ENCODE measurements at places on chromosomes 6 and 20.

DNA sequence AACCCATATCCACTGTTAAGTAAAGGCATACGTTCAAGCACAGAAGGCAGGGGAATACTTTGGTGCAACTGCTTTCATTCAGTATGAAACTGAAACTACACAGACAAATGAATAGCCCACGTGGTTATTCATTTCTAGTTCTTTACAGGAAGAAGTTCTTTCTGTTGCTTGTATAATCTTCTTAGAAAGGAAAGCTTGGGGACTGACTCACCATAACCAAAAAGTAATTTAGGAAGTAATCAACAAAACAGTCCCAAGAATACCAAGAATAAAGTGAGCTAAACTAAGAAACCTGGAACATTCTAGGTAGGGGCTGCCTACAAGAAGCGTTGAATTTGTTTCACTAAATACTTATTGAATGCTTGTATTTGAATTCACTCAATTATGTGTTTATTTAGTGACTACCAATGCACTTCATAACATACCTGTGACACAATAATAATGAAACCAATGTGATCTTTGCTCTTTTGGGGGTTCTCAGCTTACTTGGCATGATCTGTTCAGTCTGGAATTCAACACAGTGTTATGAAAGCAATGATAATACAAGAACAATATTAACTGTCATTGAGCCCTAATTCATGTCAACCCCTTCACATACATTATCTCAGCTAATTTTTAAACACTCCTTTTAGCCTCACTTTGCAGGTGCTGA is 25.1 kb upstream of the KIAA0408 start:
- peak; percentile 9 for DNase-seq

GRCh38 chr6:137883400-137884148 is 16.5 kb downstream of the TNFAIP3 start:
- no peak for DNase-seq

DNA sequence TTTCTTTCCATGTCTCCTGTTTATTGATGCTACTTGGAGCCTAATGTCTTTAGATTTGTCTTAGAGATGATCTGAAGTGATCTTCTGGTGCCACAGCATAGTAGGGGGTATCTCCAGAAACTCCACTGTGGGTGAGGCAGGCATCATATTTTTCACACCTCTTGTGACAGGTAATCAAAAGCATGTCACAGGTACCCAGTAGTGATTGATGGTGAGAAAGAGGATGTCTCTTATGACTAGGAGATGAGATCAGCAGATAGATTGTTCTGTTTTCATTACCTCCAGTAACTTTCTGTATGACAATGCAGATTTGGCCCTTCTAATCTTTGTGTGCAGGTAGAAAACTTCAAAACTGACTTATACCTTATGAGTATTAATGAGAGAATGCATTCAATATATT is 13.5 kb downstream of the NCOA7 start:
- DNase-seq = peak; percentile 36

DNA sequence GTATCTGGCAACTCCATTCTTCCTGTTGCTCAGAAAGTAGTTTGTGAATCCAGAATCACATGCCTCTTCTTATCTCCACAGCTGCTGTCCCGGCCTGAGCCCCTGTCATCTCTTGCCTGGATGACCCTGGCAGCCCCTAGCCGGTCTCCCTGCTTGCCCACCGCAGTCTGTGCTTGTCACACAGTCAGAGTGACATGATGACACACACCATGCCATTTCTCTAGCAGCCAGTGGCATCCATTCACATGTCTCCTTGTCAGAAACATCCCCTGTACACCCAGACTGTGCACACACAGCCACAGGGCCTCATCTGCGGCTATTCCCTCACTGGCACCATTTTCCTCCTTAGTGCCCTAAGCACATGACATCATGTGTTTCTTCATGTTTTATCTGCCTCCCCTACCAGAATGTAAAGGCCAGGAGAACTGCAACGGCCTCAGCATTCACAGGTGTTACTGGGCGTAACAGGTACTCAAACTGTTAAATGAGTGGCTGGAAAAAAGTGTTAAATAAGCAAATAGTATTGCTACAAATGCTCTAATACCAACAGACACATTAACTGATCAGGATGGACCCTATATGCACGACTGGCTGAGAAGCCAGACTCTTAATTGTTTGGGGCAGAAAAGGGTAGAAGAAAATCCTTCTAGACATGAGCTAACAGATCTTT is 9.6 kb downstream of the ABHD12 start:
- DNase-seq = no peak

- no peak for DNase-seq
Observed at GRCh38 chr6:157239671-157240058, 83.7 kb downstream of the TMEM242 start.

- DNase-seq = peak; percentile 39
Observed at GRCh38 chr6:43052842-43053544, 658 bp downstream of the CUL7 start.

DNA sequence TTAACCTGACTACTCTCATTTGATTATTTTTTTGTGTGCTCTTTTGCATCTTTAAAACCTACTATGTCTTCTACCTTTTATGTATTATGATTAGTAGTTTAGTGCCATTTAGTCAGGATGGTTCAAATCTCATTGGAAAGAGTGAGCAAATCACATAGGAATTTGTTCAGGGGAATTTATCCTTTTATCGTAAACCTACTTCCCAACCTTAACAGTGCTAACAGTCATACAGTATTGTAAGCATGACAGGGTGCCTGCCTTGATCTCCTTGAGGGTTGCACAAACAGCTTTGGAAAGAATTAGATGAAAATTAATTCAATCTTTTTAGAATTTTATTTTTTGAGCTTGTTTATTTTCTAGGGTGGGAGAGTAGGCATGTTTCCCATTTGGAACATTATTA is 18.3 kb downstream of the RNF8 start:
- no peak for DNase-seq

DNA sequence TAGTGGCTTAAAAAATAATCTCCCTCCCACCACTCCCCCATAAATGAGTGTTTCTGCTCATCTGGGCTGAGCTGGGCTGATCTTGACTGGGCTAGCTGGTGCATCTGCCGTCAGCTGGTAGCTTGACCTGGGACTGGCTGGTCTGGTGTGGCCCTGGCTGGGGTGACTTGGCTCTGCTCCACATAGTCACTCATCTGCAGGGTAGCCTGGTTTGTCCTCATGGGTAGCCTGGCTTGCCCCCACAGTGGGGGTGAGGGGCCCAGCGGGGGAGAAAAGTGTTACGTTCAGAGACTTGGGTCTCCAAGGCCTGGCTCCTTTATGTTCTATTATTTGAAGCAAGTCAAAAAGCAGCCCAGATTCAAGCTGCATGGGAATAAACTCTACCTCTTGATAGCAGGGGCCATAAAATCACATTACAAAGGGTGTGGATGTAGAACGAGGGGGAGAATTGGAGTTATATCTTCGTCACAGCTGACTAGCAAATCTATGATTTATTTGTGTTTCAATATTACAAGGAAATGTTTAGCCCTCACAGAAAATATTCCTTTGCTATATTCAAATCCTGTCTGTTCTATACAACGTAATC is 32.9 kb downstream of the EDN3 start:
- DNase-seq = no peak

DNA sequence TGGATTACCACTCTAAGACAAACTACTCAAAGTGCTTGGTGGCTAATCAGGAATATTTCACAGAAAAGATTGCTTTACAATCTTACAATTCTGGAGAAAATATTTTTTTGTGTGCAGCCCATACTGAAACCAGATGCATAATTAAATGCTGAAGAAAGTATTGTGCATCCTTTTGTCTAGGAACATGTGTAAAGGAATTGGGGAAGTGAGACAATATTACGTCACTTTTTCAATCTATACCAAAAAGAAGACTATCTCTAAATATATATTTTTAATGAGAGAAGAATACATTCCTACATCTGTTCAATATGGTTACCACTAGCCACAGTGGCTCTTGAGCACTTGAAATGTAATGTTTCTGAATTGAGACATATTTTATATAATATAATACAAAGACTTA is 992.5 kb upstream of the ADGRB3 start:
- no peak for DNase-seq

GRCh38 chr6:11275598-11275997 is 43.1 kb upstream of the NEDD9 start:
- no peak for DNase-seq

DNA sequence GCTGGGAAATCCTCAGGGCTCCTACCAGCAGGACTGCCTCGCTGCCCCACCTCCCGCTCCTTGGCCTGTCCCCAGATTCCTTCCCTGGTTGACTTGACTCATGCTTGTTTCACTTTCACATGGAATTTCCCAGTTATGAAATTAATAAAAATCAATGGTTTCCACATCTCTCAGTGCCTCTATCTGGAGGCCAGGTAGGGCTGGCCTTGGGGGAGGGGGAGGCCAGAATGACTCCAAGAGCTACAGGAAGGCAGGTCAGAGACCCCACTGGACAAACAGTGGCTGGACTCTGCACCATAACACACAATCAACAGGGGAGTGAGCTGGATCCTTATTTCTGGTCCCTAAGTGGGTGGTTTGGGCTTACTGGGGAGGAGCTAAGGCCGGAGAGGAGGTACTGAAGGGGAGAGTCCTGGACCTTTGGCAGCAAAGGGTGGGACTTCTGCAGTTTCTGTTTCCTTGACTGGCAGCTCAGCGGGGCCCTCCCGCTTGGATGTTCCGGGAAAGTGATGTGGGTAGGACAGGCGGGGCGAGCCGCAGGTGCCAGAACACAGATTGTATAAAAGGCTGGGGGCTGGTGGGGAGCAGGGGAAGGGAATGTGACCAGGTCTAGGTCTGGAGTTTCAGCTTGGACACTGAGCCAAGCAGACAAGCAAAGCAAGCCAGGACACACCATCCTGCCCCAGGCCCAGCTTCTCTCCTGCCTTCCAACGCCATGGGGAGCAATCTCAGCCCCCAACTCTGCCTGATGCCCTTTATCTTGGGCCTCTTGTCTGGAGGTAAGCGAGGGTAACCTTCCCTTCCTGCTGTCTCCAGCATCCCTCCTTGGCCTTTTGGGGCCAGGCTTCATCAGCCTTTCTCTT is at the start of gene CFB:
CFB (plus strand) TSS at position 589 of the 863 bp plus-strand sequence; CDS start at position 716, 127 bp downstream.
- DNase-seq = no peak

- DNase-seq = no peak
Observed at GRCh38 chr20:31568773-31569162, 36.3 kb upstream of the ID1 start.
